Upper lobe of left lung (tissue), 6 donors: ENCODE measurements at places on chromosomes 2 and 18.

DNA sequence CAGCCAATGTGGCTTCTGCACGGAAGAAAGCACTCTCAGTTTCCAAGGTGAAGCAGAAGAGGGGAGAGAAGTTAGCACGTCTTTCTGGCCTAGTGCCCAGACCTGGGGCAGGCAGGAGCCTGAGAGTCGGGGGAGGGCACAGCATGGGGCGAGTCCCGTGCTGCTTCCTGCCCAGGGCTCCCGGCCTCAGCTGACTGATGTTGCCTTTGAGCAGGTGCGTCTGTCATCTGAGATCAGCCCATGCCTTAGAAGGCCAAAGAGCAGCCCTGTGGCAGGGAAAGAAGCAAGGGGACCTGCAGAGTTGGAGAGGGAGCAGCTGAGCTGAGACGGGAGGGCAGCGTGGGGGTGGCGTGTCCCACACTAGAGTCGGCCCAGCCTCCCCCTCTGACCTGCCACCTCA is 3.3 kb downstream of the KCNIP3 start:
- no peaks in the 10 kb centered on the region for H3K36me3 ChIP-seq
- DNase-seq = peak; percentile 53
- no peaks in the 10 kb centered on the region for H3K27me3 ChIP-seq

DNA sequence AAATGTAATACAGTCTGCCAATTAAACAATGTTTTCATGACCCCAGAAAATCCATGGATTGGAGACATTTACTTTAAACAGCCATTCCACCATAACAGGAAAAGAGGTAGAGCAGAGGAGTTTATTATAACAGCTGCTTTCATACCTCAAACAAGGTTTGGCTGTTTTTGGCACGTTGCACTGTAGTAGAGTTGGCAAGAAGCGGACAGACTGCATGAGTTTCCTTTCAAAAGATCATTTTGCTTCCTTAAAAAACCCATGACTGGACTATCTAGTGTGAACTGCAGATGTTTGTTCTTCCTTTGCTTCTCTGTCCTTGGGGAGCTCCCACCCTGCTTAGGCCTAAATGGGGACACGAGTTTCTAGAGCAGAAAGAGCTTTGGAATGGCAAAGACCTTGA is 108.5 kb upstream of the THOC1 start:
- no peak overlapping the region for H3K27ac ChIP-seq
- H3K4me3 ChIP-seq = no peak overlapping the region
- no peaks in the 10 kb centered on the region for H3K36me3 ChIP-seq
- H3K4me1 ChIP-seq = peaks cover 25% of the 10 kb centered on the region
- H3K27me3 ChIP-seq = no peaks in the 10 kb centered on the region

DNA sequence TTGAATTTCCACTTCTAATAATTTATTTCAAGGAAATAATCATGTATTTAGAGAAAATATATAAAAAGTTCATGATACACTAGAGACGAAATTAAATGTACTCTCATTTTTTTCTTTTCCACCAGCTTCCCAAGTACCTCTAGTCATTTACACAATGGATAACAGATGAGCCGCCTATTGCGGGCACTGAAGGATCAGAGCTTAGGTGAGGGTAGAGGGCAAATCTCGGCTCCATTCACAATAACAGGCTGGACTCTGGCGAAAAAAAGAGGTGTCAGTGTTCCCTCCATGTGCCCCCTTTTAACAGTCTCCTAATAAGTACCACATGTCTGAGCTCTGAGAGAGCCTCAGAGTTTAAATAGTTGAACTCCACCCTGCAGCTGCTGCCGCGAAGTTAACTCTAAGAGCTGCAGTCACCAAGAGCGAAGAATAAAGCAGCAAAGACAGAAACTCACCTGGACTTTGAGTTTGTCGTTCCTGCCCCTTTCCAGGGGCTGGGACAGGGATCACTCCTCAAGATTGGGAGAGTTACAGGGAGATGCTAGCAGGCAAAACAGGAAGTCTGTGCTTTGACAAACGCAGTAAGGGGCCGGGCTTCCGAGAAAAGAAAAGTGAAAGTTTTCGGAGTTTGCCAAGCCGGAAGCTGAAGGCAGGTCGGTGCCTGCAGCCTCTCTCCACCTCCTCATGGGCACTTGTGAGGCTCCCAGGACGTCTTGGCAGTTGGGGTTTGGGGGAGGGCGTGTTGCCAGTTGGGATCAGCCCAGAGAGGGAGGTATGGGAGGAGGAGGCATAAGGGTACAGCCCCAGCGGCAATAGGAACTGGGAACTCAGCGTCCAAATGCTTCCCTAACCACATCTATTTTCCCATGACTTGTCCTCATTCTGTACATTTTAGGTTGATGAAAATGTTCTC is at the start of gene SP110:
Gene SP110 (minus strand): TSS at position 566 of the 913 bp plus-strand sequence. CDS start 3,057 bp downstream, outside the sequence.
- H3K27me3 ChIP-seq = no peaks in the 10 kb centered on the region
- peak within 1 kb of the TSS; percentile 90 for H3K27ac ChIP-seq
- H3K4me3 ChIP-seq = peak within 1 kb of the TSS; percentile 73
- H3K4me1 ChIP-seq = peaks cover 22% of the 10 kb centered on the region

GRCh38 chr2:84888401-84889276 is 7.8 kb upstream of the TRABD2A start:
- H3K36me3 ChIP-seq = no peaks in the 10 kb centered on the region
- peak overlapping the region; percentile 83 for H3K27ac ChIP-seq
- no peaks in the 10 kb centered on the region for H3K27me3 ChIP-seq
- peaks cover 12% of the 10 kb centered on the region for H3K4me1 ChIP-seq
- DNase-seq = no peak

DNA sequence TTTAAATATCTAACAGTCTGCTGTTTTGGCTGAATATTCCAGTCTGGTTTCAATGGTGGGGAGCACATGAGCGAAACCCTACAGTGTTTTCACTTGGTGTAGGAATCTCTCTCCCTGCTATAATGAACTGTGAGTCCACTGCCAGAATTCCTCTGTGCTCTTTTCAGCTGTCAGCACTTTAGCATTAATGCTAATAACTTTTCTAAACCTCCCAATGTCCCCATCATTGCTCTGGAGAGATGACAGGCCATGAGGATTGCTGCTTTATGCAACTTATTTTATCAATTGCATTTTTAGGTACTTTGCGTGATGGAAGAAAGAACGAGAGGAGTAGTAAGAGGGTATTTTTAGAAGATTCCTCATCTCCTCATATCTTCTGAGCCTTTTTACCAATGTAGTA is 25.3 kb downstream of the STK39 start:
- no peaks in the 10 kb centered on the region for H3K27me3 ChIP-seq
- no peaks in the 10 kb centered on the region for H3K4me1 ChIP-seq
- DNase-seq = no peak
- no peak overlapping the region for H3K27ac ChIP-seq
- no peak overlapping the region for H3K4me3 ChIP-seq

- no peak overlapping the region for H3K4me3 ChIP-seq
- DNase-seq = no peak
- no peaks in the 10 kb centered on the region for H3K27me3 ChIP-seq
- H3K4me1 ChIP-seq = no peaks in the 10 kb centered on the region
Observed at GRCh38 chr2:78301166-78301789, 724.2 kb upstream of the REG3G start.

- peaks cover 11% of the 10 kb centered on the region for H3K4me1 ChIP-seq
- no peak overlapping the region for H3K27ac ChIP-seq
- H3K27me3 ChIP-seq = no peaks in the 10 kb centered on the region
- H3K36me3 ChIP-seq = no peaks in the 10 kb centered on the region
Observed at GRCh38 chr2:73218298-73218697, 4.3 kb downstream of the SMYD5 start.

- H3K27me3 ChIP-seq = no peaks in the 10 kb centered on the region
- H3K4me3 ChIP-seq = peak overlapping the region; percentile 29
- no peaks in the 10 kb centered on the region for H3K36me3 ChIP-seq
- DNase-seq = peak; percentile 90
Observed at GRCh38 chr2:65040400-65041261, 15.6 kb upstream of the CEP68 start.
